ENCODE measurements at places on chromosomes 3 and 15.

- DNase-seq: no peak
These were observed 14.2 kb downstream of the MRAS start for GRCh38 chr3:138362538-138362937.

DNA sequence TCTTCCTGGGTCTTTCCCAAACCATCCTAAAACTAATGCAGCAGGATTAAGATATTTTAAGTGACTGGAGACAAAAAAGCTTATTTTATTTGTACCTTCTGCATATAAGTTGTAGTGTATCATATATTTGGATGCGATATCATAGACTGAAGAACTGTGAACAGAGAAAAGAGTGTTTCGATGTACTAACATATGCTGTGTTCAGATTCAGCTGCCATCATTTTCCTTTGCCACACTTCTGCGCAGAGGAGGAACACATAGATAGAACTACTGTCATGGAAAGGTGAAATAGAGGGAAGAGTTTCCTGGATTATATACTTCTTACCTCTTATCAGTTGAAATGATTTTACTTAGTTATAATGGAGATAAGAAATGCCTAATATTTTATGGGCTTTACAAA lies 95.5 kb upstream of the CNTN3 start:
- DNase-seq: no peak

DNA sequence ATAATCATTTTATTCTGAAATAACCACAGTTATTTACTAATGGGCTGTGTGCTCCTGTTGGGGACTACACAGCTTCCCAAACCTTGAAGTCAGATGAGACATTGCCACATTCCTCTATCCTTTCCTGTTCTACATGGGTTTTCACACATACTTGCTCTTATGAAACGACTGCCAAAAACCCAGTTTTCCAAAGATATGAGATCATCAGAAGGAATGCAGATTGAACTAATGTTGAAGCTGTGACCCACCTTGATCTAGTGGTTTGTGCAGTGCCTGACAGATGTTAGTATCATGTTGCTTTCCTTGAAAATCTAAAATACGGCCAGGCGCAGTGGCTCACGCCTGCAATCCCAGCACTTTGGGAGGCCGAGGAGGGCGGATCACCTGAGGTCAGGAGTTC lies 144.6 kb downstream of the VGLL4 start:
- no peak for DNase-seq

GRCh38 chr15:72740219-72740618 lies 43.3 kb downstream of the ADPGK start:
- no peak for DNase-seq

GRCh38 chr15:83283813-83284558 lies 478 bp downstream of the BNC1 start:
- DNase-seq: no peak
